Epithelial cell of proximal tubule (primary cell): ENCODE measurements at places on chromosomes 2 and 18. TPM values are rescaled to one million over a fixed set of nuclear protein-coding genes. Genes with fewer than 3 reads are reported as not detected.

- DNase-seq: no peak
Observed at GRCh38 chr18:55090564-55091188, 131.4 kb upstream of the CCDC68 start.

GRCh38 chr2:238498691-238499295, 72.1 kb downstream of the ASB1 start:
- DNase-seq: no peak

- no peak for DNase-seq
Observed at GRCh38 chr2:31889044-31889443, 121.8 kb downstream of the MEMO1 start.

GRCh38 chr2:126770466-126770865, 114.5 kb downstream of the GYPC start:
- DNase-seq: no peak

DNA sequence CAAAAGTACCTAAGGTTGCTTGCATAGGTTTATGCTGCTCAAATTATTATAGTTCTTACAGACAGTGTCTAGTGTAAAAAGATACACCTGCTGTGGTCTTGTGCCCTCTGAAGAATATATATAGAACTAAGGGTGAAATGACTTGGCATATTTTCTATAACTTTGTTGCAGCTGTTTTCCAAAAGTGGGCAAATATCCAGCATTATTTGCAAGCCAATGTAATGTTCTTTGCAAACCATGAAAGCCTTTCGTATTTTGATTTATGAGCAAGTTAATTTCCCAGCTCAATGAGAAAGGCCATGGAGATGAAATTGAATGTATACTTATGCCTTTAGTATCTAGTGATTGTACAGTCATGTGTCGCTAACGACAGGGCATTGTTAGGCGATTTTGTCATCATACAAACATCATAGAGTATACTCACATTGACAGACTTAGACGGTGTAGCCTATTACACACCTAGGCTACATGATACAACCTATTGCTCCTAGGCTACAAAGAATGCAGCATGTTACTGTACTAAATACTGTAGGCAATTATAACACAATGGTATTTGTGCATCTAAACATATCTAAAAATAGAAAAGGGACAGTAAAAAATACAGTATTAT, 116.3 kb downstream of the PLCL1 start:
- DNase-seq: no peak

- DNase-seq: no peak
Observed at GRCh38 chr2:25651066-25651465, 22.3 kb downstream of the DTNB start.

- DNase-seq: peak; percentile 3
Observed at GRCh38 chr18:27062802-27063201, 122.3 kb downstream of the CHST9 start.

DNA sequence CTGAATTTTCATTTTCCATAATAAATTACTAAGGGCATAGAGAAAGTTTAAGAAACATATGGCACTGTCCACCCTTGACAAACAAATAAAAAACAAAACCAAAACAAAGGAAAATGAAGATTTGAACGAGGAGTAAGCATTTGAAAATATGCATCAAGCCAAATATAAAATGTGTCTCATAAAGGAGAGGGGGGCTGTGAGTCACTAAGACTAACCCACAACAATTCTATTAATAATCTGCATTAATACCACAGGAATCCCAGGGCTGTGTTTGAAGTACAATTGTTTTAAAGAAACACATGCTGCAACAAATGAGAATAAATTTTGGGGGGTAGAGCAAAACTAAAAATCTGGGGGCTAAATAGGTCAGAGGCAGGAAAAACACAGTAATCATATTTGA, 53.8 kb upstream of the STK17B start:
- DNase-seq: no peak

GRCh38 chr18:62720766-62721613, 5.6 kb downstream of the PHLPP1 start:
- DNase-seq: no peak

DNA sequence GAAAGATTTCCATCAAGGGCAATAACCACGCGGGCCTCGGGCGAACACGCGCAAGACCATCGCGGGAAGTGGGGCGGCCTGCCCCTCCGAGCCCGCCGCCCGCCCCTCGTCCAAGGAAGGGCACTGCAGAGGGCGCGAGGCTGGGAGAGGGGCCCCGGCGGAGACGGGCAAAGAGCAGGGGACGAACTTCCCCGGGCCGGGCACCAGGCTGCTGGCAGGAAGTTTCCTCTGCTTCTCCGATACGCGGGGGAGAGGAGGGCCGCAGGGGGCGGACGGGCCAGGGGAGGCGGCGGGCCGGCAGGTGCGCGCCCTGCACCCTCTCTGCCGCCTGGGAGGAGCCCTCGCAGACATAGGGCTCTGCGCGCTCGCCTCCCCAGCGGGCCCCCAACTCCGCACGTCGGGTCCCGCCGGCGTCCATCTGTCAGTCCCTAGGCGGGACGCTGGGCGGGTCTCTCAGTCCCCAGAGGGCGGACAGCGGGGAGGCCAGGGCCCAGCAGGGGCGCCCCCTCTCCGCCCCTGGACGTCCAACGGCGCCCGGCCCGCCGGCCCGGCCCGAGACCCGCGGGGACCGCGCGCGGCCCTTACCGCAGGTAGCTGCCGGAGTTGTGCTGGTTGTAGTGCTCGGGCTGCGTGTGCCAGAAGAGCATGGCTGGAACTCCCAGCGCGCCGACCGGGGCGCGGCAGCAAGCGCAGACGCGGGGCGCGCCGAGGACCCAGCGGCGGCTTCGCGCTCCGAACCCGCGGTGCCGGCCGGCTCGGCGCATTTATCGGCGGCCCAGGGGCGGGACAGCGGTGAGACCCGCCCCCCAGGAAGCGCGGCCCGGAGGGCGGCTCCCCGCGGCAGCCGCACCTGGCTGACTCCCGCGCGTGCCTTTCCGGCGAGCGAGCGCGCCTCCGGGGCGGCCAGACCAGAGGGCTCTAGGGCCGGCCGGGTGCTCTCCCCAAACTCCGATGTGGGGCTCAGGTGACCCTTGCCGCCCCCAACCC, at the start of gene TFCP2L1:
Gene TFCP2L1, minus strand, starts transcription at position 740 of the 987 bp plus-strand sequence. Its CDS starts 93 bp downstream, at position 647.
- no peak for DNase-seq

DNA sequence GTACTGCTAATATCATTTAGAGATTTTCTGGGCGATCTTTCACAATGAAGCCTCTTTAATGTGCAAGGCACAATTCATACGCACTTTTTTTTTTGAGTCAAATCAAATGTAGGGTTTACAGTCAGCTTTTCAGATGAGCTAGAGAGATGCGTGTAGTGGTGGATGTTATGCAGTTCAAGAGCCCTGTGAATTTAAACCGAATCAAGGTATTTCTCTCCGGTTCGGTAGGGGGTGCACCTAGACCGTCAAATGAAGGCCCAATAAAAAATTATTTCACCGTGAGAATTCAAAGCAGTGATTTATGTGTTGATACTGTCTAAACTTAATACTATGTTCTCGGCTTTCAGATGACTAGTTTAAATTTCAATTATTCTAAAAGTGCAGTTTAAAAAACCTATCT, 1.1 kb downstream of the PTH2R start:
- no peak for DNase-seq

GRCh38 chr2:168158586-168158985, 88.8 kb downstream of the STK39 start:
- no peak for DNase-seq

GRCh38 chr2:35946478-35946877, 409.1 kb upstream of the CRIM1 start:
- no peak for DNase-seq

DNA sequence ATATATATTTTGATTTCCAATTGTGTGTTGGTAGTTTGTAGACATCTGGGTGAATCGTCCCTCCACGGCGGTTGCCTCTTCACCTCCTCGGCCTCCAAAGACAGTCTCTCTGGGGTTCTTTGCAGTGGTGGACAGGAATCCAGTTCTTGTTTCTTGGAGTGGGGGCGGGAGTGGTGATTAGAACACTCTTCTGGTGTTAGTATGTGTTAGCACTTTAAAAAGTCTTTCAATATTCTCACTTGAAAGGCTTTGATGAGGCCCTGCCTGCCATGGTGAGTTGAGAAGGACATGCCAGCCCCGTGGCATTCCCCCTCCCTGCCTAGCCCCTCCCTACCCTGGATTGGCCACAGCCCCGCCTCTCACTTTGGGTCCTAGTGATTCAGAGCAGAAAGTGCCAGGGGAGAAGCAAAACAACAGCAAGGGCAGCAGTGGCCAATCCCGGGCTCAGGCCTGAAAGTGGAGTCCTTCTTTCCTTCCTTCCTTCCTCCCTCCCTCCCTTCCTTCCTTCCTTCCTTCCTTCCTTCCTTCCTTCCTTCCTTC, 316.8 kb upstream of the HS6ST1 start:
- DNase-seq: no peak

DNA sequence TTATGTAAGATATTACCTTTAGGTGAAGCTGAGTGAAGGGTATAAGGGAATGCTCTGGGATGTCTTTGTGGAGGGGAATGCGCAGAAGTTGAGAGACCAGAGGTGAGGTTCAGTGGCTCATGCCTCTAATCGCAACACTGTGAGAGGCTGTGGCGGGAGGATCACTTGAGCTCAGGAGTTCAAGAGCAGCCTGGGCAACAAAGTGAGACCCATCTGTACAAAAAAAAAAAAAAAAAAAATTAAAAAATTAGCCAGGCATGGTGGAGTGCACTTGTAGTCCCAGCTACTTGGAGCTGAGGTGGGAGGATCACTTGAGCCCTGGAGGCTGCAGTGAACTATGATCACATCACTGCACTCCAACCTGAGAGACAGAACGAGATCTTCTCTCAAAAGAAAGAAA, 57.3 kb upstream of the SP3 start:
- no peak for DNase-seq

DNA sequence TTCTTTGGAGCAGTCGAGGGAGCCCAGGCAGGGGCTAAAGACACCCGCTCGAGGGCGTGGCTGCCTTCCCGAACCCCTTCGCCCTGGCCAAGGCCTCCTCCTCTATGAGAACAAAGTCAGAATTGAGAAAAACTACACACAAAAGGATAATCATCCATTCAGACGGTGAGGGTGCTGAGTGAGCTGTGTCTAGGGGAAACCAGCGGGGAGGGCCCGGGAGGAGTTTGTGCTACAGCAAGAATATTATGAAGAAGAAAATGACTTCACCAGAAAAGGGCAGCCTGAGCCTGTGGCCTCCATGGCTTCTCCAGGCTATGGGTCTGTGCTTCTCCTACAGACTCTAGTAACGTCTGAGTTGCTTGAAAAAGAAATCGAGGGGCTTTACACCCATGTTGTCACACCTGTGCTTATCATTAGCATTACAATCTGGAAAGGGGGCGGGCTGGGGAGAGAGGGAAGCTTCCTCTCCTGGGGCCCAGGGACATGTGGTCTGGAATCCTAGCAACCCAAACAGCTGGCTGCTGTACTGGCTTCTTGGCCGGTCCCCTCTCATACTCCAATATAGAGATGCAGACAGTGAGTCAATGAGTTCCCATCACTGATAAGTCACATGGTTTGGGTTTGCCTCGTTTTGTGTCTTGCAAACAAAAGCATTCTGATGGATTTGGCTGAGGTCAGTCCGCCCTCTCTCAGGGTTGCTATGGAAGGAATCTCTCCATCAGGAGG, 52.0 kb upstream of the ARL4C start:
- DNase-seq: no peak

DNA sequence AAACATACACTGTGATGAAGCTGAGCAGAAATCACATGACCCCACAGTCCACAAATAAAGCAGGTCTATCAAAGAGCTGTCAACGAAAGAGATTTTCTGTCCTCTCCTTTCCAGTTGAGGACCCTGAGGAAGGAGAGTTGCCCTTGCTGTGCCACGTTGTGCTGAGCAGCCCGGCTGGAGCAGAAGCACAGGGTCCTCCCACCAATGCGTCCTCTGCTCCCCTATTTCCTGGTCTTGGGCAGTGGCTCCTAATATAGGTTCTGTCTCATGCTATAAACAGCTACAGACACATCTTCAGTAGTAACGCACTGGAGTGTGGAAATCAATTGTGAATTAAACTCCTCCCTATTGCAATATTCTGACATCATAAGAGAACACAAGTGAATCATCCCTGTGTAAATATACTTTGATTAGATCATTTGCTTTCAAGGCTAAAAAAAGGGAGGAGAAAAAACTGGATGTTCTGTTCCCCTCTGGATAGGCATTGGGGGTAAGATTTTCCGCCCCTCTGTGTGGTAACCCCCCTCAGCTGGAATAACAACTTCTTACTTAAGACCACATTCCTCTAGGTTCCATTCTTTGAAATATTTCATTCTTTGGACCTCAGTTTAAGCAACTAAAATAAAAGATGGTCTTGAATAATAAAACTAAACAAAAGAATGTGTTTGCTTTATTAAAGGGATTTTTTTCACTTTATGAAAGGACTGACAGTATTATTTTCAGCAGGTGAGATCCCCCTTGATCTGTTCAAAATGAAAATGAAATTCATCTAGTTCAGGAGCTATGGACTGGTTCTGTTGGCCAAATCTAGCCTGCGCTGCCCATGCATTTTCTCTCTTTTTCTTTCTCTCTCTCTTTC, 8.3 kb upstream of the RHOB start:
- DNase-seq: no peak

DNA sequence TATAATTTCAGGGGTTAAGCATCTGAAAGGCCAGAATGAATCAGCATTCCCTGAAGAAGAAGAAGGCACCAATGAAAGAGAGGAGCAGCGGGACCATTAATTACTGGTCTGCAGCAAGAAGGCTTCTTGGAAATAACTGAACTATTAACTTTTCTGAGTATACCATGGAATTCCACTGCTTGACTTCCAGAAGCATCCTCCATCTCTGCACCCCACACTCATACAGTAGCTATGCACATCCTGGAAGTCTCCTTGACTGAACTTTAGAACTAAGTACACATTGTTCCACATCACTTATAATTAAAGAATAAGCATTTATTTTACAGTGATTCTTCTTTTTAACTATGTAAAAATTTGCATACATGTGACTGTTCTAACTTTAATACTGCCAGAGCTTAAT, 131.5 kb downstream of the PPP1R1C start:
- peak; percentile 42 for DNase-seq

DNA sequence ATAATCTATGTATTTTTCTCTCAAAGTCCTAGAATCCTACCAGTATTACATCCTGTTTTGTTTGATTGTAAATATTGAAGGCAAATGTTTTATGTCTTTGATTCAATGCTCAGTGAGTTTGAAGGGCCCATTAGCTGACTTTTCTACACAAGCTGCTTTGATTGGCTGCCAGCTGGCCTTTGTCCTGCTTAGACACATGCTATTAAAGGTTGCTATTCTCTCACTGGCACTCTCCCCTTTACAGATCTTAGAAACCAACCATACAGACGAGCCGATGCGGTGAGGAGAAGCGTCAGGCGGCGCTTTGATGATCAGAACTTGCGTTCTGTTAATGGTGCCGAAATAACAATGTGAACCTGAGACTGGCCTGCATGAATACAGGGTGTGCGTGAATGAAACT, 69.7 kb downstream of the PRPF40A start:
- DNase-seq: no peak

CDKL4 gene
- total RNA-seq: 0.22 and 0.23 TPM in 2 replicates

ERICH2 gene
- total RNA-seq: not detected in 2 replicates

TUBA3E gene
- not detected in 2 replicates for total RNA-seq

STPG4 gene
- total RNA-seq: 0.58 TPM in 1 of 2 replicates, not detected in the other

GLB1L gene
- 10.4 and 11.0 TPM in 2 replicates for total RNA-seq

RNU2-63P gene
- total RNA-seq: not detected in 2 replicates
